ENCODE measurements at places on chromosomes 16 and 17.

- no peak for DNase-seq
Observed at GRCh38 chr17:50805486-50805885, 29.9 kb upstream of the WFIKKN2 start.

GRCh38 chr17:78539781-78540180, 37.4 kb downstream of the DNAH17 start:
- no peak for DNase-seq

- no peak for DNase-seq
Observed at GRCh38 chr17:82232876-82233785, 4.3 kb downstream of the SLC16A3 start.

DNA sequence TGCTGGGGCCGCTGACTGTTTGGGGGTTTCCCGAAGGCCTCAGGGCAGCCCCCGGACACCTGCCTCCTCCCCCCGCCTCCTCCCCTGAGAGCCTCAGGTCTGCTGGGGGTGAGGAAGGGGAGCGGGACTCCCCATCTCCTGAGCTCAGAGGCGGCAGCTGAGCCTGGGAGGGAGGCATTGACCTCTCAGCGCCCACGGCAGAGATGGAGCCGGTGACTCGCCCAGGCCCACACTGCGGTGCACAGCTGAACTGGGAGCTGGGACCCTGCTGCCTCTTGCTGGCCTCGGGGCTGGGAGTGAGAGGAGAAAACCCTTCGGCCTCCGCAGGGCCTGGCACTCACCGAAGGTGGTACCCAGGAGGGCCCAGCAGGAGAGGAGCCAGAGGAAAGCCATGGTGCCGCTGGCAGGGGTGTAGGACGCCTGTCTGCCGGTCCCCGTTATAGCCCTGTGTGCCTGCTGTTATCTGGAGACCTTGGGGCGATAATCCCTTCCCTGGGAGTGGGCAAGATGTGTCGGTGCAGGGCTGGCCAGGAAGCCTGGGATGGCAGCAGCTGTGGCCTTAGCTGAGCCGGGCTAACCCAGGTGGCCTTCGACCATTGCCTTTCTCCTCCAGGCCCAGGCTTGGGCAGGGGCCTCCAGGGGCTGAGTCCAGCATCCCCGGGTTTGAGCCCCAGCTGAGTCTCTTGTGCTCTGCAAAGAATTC, at the start of gene CTRB2:
Gene CTRB2 (minus strand): TSS at position 413 of the 703 bp plus-strand sequence. CDS start 20 bp downstream, at position 393.
- DNase-seq: no peak

- peak; percentile 32 for DNase-seq
Observed at GRCh38 chr16:28863929-28864793, 518 bp downstream of the SH2B1 start.

DNA sequence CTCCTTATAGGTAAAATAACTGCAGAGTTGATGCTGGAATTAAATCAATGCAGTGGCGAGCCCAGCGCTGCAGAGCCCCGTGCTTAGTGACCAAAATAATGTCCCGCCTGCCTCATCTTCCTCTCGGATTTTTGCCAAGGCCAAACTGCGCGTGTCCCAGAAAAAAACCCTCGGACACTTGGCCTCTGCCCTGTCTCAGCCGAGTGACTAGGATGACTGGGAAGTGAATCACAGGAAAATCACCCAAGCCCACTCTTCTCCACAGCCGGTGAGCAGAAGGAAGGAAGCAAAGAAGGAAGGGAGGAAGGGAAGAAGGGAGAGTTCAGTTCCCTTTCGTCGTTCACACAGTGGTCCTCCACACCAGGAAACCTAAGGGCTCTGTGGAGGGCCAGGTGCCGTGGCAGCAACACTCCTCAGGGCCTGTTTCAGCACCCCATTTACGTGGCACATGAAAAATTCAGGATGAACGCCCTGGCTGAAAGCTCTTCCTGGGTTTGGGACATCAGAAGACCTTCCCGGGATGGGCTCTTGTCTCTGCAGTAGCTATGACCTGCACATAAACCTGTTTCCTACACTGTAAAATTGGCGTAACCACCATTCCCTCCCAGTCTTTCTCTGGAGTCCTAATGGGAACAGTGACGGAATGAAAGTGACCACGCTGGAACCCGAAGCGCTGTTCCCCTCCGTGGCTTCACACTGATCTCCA, 25.4 kb upstream of the HOXB13 start:
- DNase-seq: no peak

GRCh38 chr16:3576211-3576610, 992 bp downstream of the NLRC3 start:
- peak; percentile 19 for DNase-seq

DNA sequence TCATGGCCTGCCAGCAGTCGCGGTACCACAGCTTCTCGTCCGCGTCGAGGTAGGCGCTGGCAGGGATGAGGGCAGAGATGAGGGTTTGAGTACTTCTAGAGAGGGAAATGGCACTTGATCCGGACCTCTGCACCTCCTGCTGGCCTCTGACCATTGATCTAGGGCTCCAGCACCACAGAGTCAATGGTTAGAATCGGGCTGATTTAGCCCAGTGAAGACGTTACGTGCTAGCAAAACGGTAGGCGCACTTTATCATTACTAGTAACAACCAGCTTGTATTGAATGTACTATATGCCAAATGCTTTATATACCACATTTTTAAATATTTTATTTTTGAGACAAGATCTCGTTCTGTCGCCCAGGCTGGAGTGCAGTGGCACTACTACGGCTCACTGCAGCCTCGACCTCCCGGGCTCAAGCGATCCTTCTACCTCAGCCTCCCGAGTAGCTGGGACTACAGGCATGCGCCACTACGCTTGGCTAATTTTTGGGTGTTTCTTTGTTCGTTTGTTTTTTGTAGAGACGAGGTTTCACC, 526 bp downstream of the TSNAXIP1 start:
- DNase-seq: no peak

DNA sequence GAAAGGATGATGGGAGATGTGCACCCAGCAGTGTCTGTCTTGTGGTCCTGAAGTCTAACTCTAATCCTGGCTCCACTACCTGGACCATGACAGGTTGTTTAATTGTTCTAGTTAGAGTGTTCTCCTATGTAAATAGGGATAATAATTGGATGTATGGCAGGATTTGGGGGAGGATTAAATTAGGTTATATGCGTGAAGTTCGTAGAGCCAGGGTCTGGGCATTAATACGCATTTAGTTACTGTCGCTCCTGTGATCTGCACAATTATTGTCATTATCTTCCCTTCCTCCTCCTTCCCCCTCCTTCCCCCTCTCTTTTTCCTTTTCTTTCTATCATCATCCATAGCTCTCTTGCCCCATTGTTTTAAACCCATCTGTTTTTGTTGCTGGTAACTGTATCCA, 210.3 kb downstream of the WWOX start:
- no peak for DNase-seq

DNA sequence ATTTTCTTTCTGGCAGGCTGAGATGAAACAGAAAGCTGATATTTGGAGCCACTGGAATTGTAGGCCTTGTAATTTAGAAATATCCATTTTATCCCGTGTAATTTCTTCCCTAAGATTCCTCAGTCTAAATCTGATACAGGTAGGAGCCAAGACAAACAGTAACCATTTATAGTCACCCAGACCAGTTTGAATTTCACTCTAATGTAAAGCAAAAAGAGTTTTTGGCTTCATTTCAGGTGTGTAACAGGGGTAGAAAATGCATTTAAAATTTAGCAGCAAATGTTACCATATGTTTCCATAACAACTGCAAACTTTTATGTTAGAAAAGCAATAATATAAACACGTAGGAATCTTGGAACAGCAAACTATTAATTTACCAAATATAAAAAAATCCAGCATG, 249.4 kb downstream of the FTO start:
- DNase-seq: no peak

DNA sequence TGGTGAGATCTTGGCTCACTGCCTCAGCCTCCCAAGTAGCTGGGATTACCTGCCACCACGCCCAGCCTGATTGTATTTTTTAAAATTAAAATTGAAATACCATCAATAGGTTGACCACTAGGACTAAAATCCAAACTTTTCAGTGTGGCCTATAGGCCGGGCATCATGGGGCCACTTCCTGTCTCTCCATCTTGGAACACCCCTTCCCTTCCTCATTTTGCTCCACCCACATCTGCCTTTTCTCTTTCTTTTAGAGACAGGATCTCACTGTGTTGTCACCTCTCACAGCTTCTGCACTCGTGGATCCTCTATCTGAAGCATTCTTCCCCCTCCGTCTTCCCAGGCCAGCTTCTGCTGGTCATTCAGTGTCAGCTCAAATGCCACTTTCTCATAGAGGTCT, 57.0 kb downstream of the BMERB1 start:
- DNase-seq: no peak

GRCh38 chr16:48054881-48055601, 100.8 kb downstream of the ABCC12 start:
- DNase-seq: peak; percentile 6

DNA sequence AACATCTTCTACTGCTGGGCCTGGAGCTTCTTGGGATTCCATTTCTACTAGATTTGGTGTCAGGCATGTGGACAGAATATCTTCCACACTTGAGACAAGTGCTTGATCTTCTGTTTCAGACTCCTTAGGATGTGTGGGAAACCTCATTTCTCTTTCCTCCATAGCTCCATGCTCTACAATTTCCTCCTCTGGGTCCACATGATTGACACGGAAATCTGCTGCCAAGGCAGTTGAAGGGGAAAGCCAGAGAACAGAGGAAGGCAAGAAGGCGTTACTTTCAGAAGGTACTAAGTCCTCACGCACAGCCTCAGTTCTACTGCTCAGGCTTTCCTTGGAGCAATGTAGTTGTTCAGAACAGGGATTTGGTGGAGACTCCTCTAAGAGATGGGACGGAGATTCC, 6.6 kb downstream of the SPAG5 start:
- DNase-seq: no peak

GRCh38 chr16:68289621-68290329, 21.0 kb downstream of the SLC7A6OS start:
- peak; percentile 47 for DNase-seq

DNA sequence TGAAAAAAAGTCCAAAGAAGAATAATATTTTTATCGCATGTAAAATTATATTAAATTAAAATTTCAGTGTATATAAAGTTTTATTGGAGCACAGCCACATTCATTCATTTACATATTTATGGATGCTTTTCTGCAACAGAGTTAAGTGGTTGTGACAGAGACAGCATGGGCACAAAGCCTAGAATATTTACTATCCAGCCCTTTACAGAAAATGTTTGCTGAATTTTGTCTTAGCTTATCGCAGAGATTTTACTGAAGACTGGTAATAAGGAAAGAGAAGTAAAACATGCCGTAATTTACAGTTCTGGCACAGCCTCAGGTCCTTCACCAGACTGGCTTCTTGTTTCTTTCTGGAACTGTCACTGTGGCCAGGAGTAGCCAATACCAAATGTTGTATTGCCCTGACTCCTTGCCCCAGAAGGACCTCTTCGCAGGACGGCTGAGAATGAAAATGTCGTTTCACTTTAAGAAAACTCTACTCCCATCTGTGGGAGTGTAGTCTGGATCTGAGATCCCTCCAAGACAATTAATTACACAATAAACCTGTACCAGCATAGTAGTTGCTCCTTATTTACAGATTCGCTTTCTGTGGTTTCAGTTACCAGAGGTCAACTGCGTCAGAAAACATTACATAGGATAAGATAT, 94.9 kb upstream of the GOT2 start:
- no peak for DNase-seq

GRCh38 chr16:23836404-23837311, 875 bp downstream of the PRKCB start:
- peak; percentile 63 for DNase-seq

GRCh38 chr16:721765-722540, 1.0 kb downstream of the ANTKMT start:
- DNase-seq: peak; percentile 42

GRCh38 chr16:67235816-67236562, 9.1 kb downstream of the TMEM208 start:
- DNase-seq: peak; percentile 36

GRCh38 chr17:33403194-33403593, 110.1 kb upstream of the ASIC2 start:
- no peak for DNase-seq

- DNase-seq: no peak
Observed at GRCh38 chr16:88752386-88753002, 32.5 kb downstream of the PIEZO1 start.

- no peak for DNase-seq
Observed at GRCh38 chr16:11979013-11979672, 2.6 kb downstream of the SNX29 start.

GRCh38 chr17:58399974-58400373, 17.4 kb downstream of the RNF43 start:
- no peak for DNase-seq

DNA sequence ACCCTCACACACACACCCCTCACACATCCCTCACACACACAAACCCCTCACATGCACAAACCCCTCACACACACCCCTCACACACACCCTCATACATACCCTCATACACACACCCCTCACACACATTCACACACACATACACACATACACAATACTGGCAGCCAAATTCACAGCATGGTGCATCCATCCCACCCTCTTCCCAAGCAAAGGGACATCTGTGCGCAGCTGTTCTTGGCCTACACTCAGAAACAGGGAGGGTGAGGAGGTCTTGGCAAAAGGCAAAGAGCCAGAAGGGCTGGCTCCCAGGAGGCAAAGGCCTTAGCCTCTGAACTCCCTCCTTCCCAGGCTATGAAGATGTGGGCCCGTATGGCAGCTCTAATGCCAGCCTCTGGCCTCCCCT, 23.4 kb downstream of the C17orf67 start:
- no peak for DNase-seq

- no peak for DNase-seq
Observed at GRCh38 chr16:59698346-59699020, 964.4 kb upstream of the GOT2 start.

- DNase-seq: no peak
Observed at GRCh38 chr16:72835086-72835485, 212.8 kb downstream of the ZFHX3 start.

DNA sequence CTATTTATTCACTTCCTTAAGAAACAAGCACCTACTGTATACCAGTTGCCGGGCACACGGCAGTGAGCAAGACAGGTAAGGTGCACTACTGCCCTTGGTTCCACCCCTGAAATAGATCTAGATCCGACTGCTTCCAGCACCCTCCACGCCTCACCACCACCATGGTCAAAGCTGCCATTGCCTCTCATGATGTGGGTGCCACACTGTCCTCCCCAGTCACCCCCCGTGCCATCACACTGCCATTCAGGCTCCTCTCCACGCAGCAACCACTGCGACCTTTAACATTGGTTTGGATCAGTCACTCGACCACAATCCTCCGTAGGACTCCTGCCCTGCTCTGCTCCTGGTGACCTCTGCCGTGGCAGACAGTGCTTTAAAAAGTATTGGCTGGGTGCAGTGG, 226.8 kb downstream of the CPPED1 start:
- no peak for DNase-seq

GRCh38 chr17:732067-732901, at the start of gene TLCD3A:
Gene TLCD3A (plus strand): TSS chr17:732596. CDS start chr17:732648, 52 bp downstream.
- peak; percentile 56 for DNase-seq

GRCh38 chr17:17377071-17377967, 74.1 kb downstream of the NT5M start:
- DNase-seq: no peak
